ENCODE measurements at places on chromosomes 1 and 21.
A peak's percentile ranks its signal among the peaks of the same experiment; 100 is the strongest.

DNA sequence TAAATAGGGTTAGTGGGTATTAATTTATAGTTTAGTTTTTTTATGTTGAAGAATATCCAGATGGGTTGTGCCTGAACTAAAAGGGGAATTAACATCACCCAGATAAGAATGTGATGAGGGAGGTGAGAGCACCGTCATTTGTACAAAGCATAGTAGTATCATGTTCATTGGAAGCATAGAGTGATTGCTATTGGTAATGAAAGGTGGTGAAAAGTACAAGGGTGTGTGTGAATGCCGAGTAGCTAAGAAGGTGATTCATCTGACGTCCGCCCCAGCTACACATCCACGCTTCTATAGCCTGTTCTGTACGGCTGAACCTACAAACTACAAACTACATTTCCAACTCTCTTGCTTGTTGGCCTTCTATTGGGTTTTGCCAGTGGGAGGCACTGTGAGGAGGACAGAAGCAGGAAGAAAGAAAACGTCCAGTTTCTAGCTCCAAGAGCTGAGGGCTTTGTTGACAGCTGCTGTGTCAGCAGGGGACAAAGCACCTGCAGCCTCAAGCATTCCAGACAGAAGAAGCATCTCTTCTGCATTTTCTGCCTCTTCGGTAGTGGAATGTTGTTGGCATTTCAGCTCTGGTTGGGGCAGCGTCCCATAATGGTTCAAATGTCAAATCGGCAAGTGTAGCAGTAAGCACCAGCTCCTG is 404.8 kb downstream of the KCTD3 start:
- no peak for DNase-seq

DNA sequence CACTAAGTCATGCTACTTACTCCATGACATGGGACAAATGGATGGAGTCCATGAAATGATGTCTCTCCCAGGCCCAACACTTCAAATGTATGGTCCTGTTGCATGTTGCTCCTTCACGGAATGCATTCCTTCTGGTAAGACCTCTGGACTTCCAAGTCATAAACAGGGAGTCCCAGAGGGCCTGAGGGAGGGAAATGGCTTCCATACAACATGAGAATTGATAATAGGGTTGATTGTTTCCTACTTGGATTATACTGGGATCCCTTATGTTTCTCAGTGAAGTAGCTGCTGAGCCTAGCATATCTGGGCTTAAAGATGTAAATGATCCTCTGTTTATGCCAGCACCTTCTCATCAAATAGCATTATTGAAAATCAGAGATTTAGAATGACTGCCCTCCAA is 104.2 kb upstream of the MAGI3 start:
- no peak for DNase-seq

DNA sequence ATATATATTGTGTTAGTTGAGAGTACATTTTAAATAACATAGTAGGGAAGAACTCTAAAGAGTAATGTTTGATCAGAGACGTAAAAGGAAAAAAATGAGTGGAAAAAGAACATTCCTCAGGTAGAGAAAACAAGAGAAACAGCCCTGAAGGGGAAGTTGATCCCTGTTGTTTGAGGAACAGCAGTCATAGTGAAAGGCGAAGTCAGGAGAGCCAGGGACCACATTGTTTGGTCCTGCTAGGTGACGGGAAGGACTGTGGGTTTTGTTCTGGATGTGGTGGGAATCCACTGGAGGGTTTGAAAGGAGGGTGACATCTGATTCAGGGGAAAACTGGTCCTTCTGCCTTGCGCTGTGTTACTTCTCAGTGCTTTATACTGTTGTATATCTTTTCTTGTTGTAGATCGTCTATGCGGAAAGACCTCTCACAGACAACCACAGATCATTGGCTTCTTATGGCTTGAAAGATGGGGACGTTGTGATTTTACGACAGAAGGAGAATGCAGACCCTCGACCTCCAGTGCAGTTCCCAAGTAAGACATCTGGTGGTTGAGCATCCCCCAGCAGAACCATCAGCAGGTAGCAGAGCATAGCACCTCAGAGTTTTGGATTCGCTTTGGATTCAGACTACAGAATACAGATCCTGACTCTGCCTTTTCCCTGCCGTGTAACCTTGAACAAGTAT is 9.2 kb downstream of the DDI2 start:
- DNase-seq, result no peak

DNA sequence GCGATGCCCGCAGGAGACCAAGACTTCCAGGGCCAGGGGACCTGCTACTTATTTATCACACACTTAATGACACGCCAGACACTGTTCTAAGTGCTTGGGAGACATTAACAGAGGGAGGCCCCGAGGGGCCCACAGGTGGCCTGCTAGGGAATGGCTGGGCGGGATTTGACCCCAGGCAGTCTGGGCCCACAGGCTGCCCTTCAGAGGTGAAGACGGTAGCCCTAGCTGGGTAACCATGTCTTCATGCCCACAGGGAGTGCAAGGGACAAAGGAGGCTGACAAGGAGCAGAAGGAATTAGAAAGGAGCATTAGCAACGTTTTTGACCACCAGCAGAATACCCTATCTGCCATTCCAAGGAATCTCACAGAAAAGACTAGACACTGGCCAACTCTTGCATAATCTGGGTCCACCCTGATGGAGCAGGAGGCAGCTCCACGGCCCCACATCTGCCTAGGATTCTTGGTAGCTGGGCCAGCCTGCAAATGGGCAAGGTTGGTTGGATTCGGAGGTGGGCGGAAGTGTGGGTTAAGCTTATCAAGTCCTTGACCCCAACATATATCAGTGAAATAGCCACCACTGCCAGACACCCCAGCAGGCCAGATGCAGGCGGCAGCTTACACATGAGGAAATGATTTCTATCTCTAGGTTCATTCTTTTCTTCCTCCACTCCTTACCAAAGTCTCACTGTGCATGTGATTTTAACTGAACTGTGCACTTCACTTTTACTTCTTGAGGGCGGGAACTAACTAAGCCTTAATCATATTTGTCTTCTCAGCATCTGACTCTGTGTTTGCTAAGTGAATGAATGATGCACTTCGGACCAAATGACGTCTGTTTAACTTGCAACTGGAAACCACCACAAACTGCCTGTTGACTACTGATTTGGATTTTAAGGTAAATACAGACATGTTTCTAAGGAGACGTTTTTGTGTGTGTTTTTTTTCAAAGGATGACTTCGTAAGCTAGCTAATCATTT is 3.4 kb upstream of the ETS2 start:
- DNase-seq, result peak; percentile 69

GRCh38 chr1:29856340-29857114 is 620.2 kb downstream of the PTPRU start:
- DNase-seq, result no peak

DNA sequence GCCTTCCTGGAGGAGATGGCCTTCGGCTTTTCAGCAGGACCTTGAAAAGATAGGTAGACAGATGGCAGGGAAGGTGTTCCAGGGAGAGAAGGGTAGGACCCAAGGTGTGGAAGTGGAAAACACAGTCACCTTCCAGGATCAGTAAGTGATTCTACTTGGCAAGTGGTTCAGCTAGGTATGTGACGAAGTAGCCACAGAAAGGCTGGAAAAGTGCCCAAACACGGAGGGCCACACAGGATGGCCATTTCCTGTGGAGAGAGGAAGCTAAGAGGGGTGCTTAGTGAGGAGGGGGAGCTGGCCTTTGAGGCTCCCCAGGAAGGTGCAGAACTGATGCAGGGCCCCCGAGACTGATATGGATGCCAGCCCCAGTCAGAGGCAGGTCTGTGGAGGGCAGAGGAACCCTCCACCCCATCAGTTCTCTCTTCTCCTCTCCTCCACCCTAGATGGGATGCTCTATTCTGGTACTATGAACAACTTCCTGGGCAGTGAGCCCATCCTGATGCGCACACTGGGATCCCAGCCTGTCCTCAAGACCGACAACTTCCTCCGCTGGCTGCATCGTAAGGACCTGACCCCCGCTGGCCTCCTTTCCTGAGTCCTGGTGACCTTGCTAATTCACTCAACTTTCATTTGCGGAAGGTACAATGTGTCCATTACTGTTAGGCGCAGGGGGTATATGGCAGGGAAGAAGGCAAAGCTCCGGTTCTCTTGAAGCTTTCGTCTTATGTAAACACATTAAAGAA is 6.8 kb downstream of the SEMA4A start:
- DNase-seq, result no peak

DNA sequence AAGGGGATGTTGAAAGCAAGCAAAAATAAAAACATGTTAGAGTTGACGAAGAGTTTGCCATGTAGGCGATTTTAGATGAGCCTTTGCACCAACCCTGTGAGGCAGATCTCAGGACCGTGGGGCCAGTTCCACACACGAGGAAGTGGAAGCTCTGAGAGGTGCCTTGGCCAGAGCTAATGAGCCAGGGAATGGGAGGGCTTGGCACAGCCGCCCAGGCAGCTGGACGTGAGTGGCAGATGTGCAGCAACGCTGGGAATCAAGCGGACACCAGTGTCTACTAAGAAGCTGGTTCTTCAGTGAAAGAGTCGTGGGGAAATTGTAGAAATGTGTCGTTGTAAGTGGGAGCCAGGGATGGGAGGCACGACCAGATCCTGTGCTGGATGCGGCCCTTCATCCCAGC is 58.9 kb upstream of the COL6A1 start:
- no peak for DNase-seq

- DNase-seq, result no peak
Observed at GRCh38 chr1:231037585-231038517, 2.2 kb downstream of the FAM89A start.
